ENCODE measurements at places on chromosomes 3 and 15.

GRCh38 chr3:127777921-127778656 lies 44.2 kb downstream of the MGLL start:
- DNase-seq: no peak

- DNase-seq: no peak
Observed at GRCh38 chr15:88776646-88777045, 26.6 kb upstream of the ACAN start.

- DNase-seq: no peak
Observed at GRCh38 chr3:188294113-188294512, 140.2 kb downstream of the LPP start.

- DNase-seq: no peak
Observed at GRCh38 chr15:48936666-48937065, 27.1 kb downstream of the SHC4 start.

DNA sequence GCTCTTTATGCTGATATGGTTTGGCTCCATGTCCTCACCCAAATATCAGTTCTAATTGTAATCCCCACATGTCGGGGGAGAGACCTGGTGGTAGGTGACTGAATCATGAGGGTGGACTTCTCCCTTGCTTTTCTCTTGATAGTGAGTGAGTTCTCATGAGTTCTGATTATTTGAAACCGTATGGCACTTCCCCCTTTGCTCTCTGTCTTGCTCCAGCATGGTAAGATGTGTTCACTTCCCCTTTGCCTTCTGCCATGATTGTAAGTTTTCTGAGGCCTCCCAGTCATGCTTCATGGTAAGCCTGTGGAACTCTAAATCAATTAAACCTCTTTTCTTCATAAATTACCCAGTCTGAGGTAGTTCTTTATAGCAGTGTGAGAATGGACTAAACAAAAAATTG lies 107.6 kb downstream of the IMPG2 start:
- no peak for DNase-seq

GRCh38 chr3:57309769-57310360 lies 17.4 kb upstream of the ASB14 start:
- no peak for DNase-seq

DNA sequence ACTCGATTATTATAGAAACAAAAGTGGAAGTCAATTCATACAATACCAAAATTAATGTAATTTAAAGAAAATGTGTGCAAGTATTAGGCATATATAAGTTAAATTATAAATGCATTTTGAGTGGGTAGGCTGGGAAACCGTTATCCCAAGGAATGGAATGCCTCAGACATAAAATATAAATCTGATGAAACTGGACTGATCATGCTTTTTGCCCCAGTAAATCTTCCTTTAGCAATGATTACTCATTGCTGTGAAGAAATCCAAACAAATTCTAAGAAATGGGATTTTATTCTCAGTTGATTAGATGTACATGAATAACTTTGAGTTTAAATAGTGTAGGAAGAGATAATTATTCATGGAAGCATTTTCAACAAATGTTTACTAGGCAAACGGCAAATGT lies 185.5 kb upstream of the KCNMB2 start:
- no peak for DNase-seq

DNA sequence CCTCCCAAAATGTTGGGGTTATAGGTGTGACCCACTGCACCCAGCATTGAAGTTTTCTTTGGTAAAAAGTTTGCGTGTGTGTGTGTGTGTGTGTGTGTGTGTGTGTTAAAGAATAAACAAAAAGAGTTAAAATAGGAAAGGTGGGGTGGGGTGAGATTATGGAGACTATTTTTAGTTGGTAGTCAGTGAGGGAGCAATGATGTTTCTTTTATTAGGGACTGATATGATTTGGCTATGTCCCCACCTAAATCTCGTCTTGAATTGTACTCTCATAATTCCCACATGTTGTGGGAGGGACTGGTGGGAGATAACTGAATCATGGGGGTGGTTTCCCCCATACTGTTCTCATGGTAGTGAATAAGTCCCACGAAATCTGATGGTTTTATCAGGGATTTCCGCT lies 92.2 kb downstream of the CGNL1 start:
- DNase-seq: no peak

- no peak for DNase-seq
Observed at GRCh38 chr3:145767909-145768308, 393.1 kb downstream of the PLOD2 start.

DNA sequence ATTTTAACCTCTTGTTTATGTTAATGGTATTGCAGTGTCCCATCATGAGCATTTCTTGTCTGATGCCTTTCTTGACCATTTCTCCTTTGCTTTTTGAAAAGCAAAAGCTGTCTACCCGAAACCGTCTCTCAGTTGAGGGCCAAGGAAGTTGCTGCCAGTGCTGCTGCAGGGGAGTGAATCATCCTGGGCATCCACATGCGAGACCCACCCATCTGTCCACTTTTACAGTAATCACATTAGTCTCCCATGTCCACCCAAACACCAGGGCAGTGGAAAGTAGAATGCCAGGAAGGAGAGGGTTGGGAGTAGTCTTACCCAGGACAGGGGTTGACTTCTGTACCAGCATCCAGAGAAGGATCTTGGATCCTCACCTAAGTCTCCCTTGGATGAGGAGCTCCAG lies 48.6 kb upstream of the TEX264 start:
- DNase-seq: no peak

- DNase-seq: no peak
Observed at GRCh38 chr15:78182336-78182700, 33.2 kb downstream of the IDH3A start.

- no peak for DNase-seq
Observed at GRCh38 chr3:189383630-189384029, 211.9 kb downstream of the TPRG1 start.

DNA sequence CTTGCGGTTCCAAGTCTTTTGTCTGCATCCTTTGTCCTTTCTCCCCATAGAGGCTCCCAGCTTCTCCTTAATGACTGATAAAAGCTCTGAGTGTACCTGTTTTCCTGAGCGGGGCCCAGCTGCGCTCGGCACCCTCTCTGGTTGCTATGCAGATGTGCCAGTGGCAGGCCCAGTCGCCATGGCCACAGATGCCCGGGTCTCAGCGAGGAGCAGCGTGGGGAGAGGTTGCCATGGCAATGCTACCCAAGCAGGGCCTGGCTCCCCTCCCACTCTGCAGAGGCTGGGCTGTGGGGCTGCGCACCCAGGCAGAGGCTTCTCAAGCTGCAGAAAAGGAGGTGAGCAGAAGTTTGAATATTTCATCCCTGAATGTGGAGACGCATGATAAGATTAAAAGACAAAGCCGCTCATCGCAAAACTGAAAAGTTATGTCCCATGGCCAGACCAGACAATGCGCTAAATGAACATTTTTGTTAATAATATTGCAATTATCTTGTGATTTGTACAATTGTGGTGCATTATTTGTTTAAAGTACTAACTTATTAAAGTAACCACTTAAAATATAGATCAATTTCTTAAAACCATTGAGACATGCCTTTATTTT lies 66.1 kb downstream of the TPRA1 start:
- no peak for DNase-seq

- no peak for DNase-seq
Observed at GRCh38 chr3:49415931-49416601, 3.8 kb downstream of the TCTA start.
